ENCODE measurements at places on chromosomes 1 and 21.

GRCh38 chr1:119968068-119968492, 71.8 kb upstream of the ADAM30 start:
- DNase-seq, result peak; percentile 17

- DNase-seq, result peak; percentile 51
These were observed 5.3 kb upstream of the SLC6A9 start for GRCh38 chr1:44036409-44037139.

GRCh38 chr1:39574646-39575045, 1.9 kb downstream of the PABPC4 start:
- DNase-seq, result no peak

GRCh38 chr1:62346886-62347285, 27.7 kb upstream of the KANK4 start:
- no peak for DNase-seq

GRCh38 chr1:110750562-110750961, 75.8 kb upstream of the KCNA3 start:
- no peak for DNase-seq

DNA sequence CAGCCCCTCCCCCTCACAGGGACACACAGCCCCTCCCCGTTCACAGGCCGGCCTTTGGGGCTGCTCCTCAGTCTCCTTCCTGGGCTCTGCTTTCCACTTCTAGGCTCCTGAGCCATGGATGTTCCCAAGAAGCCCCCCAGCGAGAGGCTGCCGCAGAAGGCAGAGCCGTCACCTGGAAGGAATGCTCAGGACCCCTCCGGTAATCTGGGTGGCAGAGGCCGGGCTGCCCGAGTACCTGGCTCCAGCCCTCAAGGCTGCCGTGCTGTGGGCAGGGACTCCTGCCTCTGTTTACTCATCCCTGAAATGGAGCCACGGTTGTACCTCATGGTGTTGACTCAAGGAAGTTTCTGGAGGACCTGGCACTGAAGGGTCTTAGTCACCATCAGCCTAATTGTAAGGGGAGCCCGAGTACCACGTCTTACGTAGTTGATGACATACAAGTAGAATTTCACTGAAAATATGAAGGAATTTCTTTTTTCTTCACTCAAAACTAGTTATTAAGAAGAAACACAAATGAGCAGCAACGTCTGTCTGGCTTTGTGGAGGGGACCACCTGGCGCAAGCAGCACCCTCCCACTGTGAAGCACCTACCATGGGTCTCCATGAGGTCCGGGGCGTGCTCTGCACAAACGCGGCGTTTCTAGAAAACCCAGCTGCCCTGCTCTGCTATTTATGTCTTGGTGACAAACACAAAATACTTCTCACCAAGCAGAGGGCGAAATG, 33.7 kb downstream of the PRDM15 start:
- DNase-seq, result no peak

DNA sequence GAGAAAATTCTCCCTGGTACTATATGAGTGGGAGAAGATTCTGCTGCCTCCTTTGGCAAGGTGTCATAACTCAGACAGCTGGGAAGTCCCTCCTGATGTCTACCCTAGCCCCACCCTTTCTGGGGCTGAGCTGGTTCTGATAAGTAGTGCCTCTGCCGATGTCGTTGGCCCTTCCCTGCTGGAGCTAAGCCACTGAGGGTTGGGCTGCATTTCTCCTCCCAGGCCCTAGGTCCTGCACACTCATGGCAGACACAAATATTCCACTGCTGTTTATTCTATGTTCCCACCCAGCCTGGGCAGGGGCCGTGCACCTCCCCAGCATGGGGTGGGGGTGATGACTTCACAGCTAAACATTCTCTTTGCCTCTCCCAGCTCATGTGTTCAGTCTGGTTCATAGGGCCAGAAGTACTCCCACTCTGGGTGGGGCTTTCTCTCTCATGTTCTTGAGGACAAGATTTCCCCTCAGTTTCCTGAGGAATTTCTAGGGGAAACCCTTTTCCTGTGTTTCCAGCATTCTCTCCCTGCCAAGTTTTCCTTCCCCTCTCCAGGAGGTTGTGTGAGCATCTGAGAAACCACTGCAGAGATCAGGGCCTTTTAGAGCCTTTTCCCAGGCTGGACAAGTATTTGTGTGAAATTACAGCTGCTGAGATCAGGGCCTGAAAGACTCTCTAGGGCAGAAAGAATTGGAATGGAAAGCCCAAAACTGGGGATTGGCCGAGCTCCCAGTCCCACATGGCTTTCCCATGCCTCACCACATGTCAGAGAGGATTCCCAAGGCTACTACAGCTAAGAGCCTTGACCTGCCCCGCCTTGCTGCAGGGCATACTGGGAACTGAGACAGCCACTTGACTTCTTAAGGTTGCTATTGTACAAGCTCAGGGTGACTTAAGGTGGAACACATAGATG, 66.2 kb downstream of the ATP2B4 start:
- no peak for DNase-seq

GRCh38 chr1:54199151-54199764, 572 bp downstream of the CYB5RL start:
- DNase-seq, result no peak

DNA sequence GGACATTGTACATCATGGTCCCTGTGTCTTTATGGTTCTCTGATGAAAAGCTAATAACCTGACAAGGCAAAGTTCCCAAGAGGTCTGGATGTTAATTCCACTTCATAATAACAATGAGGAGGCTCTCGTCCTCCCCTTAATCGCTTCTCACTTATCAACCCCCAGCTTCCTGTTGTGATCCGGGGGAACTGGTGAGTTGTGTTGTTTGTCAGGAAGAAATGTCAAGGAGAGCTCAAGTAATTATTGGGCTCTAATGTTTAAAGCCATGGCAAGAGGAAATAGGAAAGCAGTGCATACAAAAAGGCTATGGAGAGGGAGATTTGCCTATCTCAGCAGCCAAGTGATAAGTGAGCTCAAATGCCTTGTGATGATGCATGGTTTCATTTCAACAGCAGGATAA, 42.8 kb upstream of the RASAL2 start:
- no peak for DNase-seq
